ENCODE measurements at places on chromosomes 11 and 22.

- no peak for DNase-seq
These were observed 885.4 kb downstream of the OPCML start for GRCh38 chr11:132646890-132647289.

- peak; percentile 74 for DNase-seq
These were observed 10.0 kb downstream of the OR51L1 start for GRCh38 chr11:5004424-5005274.

DNA sequence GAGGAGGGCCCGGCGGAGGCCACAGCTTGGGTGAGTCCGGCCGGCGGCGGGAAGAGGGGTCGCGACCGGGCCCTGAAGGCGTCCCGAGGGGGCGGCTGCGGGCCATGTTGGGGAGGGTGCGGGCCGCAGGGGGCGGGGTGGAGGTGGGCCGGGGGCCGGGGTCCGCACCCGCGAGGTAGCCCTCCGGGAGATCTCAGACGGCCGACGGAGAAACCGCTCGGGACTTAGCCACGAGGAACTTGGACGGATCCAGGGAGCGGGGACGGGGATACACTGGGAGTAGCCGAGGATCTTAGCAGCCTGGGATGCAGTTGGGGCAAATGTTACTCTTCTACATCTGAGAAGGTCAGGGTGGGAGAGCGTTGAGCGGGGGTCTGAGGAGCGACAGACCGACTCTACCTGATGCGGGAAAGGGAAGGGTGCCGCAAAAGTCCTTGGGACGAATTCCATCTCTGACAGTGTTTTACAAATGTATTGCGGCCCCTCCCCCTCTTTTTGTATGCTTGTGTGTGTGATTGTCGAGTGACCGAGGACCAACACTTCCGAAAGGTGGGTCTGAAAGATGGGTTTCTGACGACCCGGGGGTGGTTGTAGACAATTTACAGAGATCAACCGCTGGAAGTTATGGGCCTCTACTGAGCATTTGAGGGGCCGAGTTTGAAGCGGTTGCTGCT, 658 bp downstream of the STIP1 start:
- DNase-seq: peak; percentile 85

GRCh38 chr11:66542362-66542761, 3.5 kb downstream of the ZDHHC24 start:
- DNase-seq: no peak

DNA sequence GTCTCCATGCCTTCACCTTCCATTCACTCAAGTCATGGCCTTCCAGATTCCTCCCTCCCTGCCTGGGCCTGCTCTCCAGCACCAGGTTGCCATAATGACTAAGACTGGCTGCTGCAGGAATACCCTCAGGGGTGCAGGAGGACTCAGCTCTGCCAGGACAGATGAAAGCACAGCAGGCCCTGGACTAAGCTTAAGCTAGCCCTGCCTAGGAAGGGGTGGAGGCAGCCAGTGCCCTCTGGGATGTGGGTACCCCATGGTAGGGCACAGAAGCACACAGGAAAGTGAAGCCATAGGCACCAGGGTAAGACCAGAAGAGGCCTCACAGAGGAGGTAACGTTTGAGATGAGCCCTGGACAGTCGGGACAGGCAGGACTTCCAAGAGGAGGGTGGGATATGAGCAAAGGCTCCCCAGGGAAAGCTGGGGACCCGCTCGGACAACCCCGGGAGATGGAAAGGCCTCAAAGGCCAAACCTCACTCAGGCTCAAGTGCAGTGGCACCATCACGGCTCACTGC, 3.0 kb upstream of the RIN1 start:
- DNase-seq: no peak

DNA sequence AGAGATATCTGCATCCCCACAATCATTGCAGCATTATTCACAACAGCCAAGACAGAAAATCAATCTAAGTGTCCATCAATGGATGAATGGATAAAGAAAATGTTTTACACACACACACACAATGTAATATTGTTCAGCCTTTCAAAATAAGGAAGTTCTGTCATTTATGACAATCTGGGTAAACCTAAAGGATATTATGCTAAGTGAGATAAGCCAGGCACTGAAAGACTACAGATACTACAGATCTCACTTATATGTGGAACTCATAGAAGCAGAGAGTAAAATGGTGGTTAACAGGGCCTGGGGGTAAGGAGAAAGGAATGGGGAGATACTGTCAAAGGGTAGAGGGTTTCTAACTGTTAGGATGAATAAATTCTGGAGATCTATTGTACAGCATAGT, 36.0 kb upstream of the EED start:
- DNase-seq: no peak

- no peak for DNase-seq
These were observed 40.8 kb downstream of the RIBC2 start for GRCh38 chr22:45454275-45454674.

- no peak for DNase-seq
These were observed 8.4 kb upstream of the ST14 start for GRCh38 chr11:130151196-130151595.
